ENCODE measurements at places on chromosomes 16 and 17.

- no peak for DNase-seq
These were observed 3.4 kb upstream of the HP start for GRCh38 chr16:72050769-72051464.

DNA sequence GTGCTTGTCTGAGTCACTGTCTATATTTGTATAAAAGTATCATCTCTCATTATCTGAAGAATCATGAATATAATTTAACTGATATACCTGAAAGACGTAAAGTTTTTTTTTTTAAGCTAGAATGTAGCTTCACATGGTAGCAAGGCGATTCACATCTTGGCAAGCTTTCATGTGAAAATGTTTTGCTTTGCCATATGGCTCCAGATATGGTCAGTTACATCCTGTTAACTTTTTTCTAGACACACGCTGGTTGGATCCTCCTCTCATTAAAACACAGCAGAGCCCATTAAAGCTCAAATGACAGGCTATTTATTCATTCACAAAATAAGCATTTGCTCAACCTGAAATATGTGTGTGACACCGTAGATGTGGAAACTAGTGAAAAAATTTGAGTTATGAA is 412.8 kb downstream of the KIF2B start:
- no peak for DNase-seq

GRCh38 chr16:86217891-86218270 is 292.4 kb upstream of the FOXF1 start:
- no peak for DNase-seq

GRCh38 chr17:69949496-69949895 is 125.5 kb upstream of the KCNJ16 start:
- DNase-seq: no peak

DNA sequence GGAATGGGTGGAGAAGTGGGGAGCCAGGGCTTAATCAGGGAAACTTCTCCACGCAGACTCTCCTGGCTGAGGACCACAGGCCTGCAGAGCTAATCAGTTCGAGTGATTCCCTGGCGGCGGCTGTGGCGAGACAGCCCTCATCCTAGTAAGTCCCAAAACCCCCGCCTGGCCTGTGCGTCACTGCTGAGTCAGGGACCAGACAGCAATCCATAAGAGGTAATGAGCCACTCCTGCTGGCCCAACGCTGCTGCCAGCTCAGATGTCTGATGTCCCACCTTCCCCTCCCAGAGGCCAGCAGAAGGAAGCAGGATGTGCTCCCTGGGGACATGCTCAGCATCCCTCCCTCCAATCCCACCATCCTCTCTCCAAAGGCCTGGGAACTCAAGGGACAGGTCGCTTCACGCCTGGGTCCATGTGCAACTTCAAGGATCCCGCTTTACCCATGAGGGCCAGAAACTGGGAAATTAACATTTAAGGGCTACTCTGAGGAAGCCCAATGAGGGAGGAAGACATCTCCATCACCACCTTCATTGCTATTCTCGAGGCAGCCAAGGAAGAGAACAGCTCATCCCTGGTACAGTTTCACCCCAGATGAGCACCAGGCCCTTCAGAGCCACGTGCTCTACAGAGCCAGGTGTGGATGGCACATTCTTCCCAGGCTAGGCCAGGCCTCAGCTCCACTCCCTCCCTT is 7.9 kb downstream of the ACLY start:
- no peak for DNase-seq

DNA sequence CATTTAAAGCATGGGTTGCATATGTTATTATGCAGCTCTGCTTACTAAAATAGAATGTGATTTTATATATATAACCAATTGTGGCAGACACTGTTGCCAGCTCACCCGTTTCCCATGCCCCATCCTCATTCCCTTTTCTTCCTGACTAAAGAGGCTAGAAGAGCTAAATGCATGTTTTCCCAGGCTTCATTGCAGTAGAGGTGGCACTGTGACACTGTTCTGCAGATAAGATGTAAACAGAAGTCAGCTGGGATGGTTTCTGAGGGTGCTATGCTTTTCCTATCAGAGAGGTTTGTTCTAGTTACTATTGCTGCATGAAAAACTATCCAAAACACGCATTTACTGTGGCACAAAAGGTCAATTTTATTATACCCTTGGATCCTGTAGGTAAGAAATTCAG is 5.7 kb upstream of the TOB1 start:
- no peak for DNase-seq

- no peak for DNase-seq
These were observed 33.7 kb downstream of the CRISPLD2 start for GRCh38 chr16:84853534-84853933.

GRCh38 chr17:58532555-58532951 is 18.1 kb upstream of the MTMR4 start:
- no peak for DNase-seq

- peak; percentile 33 for DNase-seq
These were observed 569 bp downstream of the FLII start for GRCh38 chr17:18257982-18258355.

GRCh38 chr16:10386517-10387100 is 748 bp downstream of the ATF7IP2 start:
- no peak for DNase-seq

DNA sequence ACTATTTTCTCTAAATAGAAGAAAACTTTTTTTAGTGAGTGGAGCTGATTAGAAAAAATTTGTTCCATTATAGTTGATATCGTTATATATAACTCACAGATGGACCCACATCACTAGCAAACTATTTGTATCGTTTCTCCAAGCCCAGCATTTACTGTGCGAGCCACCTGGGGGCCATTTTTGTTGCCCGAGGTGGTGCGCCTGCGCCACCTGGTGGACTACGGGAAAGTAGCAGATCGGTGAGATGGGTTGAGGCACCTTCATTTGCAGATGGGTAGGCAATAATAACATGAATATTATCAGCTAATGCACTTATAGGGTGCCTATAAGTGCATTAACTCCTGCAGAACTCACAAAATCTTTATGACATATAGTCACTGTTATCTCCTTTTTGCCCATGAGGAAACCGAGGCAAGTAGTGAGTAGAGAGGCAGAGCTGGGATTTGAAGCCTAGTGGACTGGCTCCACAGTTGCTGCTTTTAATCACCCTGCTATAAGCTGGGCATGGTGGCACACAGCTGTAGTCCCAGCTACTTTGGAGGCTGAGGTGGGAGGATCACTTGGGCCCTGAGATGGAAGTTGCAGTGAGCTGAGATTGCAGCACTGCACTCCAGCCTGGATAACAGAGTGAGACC is 23.2 kb upstream of the NTN1 start:
- DNase-seq: peak; percentile 68
